ENCODE measurements at places on chromosomes 5 and 9.

DNA sequence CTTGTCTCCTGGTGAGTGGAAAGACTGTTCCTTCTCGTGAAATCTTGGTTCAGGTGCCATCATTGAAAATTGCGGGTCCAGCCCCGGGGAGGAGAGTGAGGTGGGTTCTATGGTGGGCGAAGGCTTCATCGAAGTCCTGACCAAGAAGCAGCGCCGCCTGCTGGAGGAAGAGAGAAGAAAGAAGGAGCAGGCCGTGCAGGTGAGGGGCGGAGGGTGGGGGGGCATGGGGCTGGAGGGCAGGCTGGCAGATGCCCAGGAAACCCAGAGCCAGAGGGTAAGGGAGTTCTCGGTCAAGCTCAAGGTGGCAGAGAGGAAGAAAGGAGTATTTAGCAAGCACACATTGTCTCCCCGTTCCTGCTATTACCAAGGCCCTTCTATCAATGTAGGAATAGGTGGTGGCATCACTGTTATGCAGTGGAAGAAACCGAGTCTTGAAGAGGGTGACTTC, 24.3 kb upstream of the POMT1 start:
- DNase-seq = no peak

- DNase-seq = no peak
Measured at GRCh38 chr5:159183247-159183646, 26.1 kb downstream of the RNF145 start.

- DNase-seq = no peak
Measured at GRCh38 chr5:131532031-131532640, 102.9 kb downstream of the RAPGEF6 start.

- no peak for DNase-seq
Measured at GRCh38 chr5:61822584-61822983, 483.4 kb upstream of the KIF2A start.

GRCh38 chr9:15927161-15927560, 374.3 kb downstream of the CCDC171 start:
- no peak for DNase-seq

- no peak for DNase-seq
Measured at GRCh38 chr5:41122459-41122858, 51.3 kb upstream of the MROH2B start.

GRCh38 chr9:71734950-71735349, 33.4 kb downstream of the CEMIP2 start:
- DNase-seq = no peak

DNA sequence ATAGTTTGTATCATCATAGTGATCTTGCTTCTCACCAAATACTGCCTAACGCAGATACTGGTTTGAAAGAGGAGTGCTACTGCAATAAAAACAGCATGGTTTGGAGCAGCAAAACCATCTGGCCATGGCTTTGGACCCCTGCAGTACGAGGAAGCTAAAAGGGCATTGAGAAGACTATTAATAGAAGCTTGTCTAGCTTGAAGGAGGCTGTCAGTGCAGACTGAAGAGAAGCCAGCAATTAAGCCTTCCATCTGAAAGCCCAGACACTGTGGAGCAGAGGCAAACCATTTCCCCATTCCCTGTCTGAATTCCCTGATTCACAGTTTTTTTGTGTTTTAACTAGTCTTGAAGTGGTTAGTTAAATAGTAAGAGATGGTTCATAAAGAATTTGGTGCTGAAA, 281.6 kb downstream of the PTPRD start:
- DNase-seq = no peak

GRCh38 chr5:180078348-180078747, 6.8 kb upstream of the RNF130 start:
- no peak for DNase-seq

GRCh38 chr5:110377361-110377760, 349.1 kb downstream of the TMEM232 start:
- DNase-seq = no peak

- DNase-seq = no peak
Measured at GRCh38 chr5:112560371-112560770, 141.3 kb upstream of the EPB41L4A start.

GRCh38 chr9:92406477-92406876, 2.1 kb upstream of the OGN start:
- peak; percentile 81 for DNase-seq

DNA sequence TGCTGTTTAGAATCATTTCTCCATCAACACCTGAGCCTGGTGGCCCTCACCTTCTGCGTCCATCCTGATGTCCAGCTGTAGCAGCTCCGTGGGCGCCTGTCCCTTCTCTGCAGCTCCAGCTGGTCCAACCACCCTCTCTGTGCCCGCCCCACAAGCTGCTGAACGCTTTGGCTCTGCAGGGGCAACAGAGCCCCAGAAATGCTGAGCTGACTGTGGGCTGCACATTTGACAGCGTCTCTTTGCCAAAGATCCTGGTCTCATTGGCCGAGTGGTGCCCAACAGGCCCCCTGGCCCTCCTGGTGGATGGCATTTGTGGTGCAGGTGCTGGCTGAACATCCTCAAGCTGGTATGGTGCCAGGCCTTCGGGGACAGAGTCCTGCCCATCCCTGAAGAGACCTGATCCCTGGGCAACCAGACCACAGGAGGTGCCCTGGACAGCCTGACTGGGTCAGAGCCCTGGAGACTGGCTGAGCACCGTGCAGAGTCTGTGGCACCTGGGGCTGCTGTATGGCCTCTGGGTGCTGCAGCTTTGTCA, 25.3 kb upstream of the CEP72 start:
- peak; percentile 59 for DNase-seq

- DNase-seq = no peak
Measured at GRCh38 chr9:33438926-33439680, 8.3 kb downstream of the AQP3 start.

GRCh38 chr5:140362875-140363630, 3.1 kb downstream of the SLC4A9 start:
- no peak for DNase-seq

DNA sequence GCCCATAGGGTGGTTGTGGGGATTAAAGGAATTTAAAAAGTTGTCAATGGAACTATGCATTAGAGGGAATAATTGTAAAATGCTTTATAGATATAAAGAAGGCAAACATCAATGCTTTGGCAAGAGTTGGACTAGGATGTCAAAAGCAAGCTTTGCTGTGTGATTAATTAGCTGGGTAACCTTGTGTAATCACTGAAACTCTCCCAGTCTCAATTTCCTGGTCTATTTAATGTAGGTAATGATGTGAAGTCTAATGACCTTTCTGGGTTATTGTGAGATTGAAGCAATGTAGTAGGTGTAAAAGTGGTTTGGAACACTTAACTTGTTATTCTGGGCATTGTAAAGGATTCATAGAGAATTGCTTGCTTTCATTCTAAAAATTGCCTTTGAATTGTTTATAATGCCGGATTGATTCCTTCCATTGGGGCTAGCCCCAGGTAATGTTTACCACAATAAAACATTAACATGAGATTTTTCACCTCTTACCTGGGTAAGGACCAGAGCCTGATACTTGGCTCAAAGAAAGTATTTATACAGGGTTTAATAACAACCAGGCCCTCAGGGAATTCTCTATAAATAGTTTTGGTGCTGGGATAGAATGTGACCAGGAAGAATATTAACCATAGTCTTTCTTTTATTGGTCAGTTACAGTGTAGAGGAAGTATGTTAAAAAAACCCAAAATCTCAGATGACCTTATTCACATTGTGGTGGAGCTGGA, 30.0 kb upstream of the CLINT1 start:
- no peak for DNase-seq

DNA sequence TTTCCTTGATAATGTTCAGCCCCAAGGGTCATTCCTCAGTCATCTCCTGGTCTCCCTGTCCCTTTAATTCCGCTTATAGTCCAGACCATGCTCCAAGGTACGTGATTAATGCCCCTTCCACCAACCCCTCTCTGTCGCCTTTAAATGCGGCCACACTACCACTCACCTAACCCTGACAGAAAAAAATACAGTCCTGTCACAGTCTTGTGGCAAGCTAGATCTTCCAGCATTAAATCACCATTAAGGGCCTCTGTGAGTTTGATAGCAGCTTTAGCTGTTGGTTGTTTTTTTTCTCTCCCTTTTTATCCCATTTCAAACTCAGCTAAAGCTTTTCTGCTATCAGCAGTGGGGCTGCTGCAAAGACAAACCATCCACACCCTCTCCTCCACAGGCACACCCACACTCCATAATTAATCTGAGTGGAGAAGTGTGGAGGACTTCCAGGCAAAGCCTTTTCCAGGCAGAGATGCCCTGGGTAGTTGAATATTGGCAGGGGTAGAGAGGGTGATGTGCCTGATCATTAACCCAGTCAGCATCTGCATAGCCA, 522.7 kb upstream of the CLINT1 start:
- DNase-seq = no peak

- no peak for DNase-seq
Measured at GRCh38 chr5:160668356-160668755, 183.7 kb downstream of the ATP10B start.

GRCh38 chr9:111922324-111923013, 25.9 kb downstream of the UGCG start:
- DNase-seq = no peak

DNA sequence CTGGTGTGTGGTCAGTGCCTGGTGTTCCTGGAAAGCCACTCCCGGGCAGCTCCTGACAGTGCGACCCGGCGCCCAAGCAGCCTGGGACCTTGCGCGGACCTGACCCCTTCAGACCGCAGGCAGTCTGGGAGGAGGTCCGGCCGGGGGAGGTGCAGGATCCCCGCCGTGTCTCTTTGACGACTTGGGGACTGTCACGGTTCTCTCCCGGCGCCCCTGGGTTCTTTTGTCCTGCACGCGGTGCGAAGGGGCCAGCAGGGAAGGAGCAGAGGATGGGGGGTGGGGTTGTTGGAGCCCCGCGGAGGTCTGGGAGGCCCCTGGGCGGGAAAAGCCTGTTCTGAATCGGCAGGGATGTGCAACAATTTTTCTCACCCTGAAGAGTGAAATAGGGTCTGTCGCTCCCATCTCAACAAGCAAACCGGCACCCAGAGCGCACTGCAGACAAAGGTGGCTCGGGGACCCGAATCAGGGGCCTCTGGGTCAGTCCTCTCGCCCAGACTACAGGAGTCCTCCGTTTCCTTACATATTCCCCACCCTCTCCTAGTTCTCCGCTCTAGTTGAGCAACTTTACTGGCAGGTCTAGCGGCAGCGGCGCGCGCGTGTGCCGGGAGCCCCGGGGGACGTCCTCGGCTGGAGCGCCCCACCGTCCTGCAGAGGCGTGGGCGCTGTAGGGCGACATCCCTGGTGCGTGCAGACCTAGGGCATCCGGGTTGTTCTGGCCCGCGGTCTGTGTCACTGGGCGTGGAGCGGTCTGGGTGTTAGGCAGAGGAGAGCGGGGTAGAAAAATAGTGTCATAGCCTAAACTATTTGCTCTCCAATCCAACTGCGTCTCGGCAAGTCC, 1.2 kb downstream of the VCAN start:
- DNase-seq = peak; percentile 89

DNA sequence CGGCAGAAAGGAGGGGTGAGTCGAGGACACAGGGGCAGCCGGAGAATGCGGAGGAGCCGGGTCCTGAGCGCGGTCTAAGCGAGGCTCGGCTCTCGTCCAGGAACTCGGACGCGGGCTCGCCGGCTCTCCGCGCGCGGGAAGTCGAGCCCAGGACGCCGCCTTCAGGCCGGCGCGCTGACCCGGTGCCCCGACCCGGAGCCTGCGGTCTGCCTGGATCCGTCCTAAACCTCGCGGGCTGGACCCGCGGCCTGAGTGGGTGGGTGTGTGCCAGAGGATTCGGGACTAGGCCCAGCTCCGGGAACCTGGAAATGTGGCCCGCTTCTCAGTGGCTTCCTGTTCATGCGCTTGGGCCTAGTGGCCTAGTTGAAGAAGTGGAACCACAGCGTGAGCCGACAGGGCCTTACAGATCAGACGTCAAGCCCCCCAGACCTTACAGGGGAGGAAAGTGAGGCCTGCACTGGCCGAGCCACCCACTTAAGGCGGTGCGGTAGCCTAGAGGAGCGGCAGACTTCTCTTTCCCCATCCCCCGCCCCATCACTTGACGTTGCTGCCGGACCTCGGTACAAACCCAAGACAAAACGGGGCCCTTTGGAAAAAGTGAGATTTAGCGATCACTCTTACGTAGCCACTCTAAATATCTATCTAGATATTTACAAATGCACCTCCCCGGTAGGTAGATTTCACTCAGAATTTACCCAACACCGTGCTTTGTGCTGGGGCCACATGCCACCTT, 1.2 kb downstream of the CDKN2B-AS1 start:
- peak; percentile 78 for DNase-seq

GRCh38 chr9:126531591-126531990, 82.1 kb upstream of the LMX1B start:
- DNase-seq = no peak

GRCh38 chr9:86511614-86512360, 157.6 kb upstream of the TUT7 start:
- no peak for DNase-seq

GRCh38 chr5:164052536-164053093, 547.2 kb downstream of the MAT2B start:
- no peak for DNase-seq

- no peak for DNase-seq
Measured at GRCh38 chr5:149988126-149988525, 12.3 kb downstream of the TIGD6 start.

GRCh38 chr5:3347741-3348140, 247.9 kb upstream of the IRX1 start:
- peak; percentile 31 for DNase-seq

DNA sequence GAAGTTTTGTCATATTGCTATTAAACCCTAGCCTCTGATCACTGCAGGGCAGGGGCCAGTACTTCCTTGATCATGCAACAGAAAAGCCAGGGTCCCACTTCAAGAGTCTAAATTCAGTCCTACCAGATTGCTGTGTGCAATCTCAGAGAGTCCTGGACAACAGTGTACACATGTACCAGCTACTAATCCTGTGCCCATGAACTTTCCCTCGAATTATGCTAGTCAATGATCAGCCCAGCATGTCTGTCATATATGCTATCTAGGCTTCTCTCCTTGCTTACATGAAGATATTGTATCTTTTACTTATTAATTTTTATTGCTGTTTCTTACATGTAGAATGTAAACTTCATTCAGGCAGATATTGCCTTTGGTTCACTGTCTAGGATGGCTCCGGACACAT, 367.0 kb downstream of the NTRK2 start:
- DNase-seq = no peak

- no peak for DNase-seq
Measured at GRCh38 chr9:114718801-114719221, 36.8 kb upstream of the TEX48 start.

- no peak for DNase-seq
Measured at GRCh38 chr5:86439593-86440110, 178.1 kb upstream of the COX7C start.

GRCh38 chr5:39331861-39332381, 32.4 kb downstream of the C9 start:
- DNase-seq = no peak

DNA sequence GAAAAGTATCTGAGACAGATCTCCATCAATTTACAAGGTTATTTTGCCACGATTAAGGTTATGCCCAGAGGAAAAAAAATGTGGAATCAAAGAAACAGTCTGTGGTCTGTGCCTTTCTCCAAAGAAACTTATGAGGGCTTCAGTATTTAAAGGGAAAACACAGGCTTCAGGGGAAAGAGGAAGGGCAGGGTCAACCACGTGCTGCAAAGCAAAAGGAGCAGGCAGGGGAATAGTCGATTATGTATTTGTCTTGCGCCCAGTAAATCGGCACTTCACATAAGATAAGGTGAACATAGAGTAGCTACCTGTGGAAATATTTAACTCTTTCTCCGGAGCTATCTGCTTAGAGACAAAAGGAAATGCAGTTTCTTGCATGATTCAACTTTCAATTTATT, 343.7 kb downstream of the RAB3C start:
- no peak for DNase-seq

All from coronary artery (tissue), 2 donors.